ENCODE measurements at places on chromosomes 4 and X. TPM values are rescaled to one million over a fixed set of nuclear protein-coding genes. Genes with fewer than 3 reads are reported as not detected.

The TIMP1 gene
- total RNA-seq: 80.8 TPM

The HTN3 gene
- total RNA-seq: not detected

The GPRASP3 gene
- total RNA-seq: 4.4 TPM

The TRIM75 gene
- not detected for total RNA-seq

The PCDH7 gene
- 0.20 TPM for total RNA-seq

The VEGFC gene
- total RNA-seq: 2.4 TPM

The MAP7D2 gene
- under 0.01 TPM for total RNA-seq

The TMEM175 gene
- 8.5 TPM for total RNA-seq

The SPACA5 gene
- total RNA-seq: not detected

The POF1B gene
- total RNA-seq: 2.2 TPM

The HMGN5 gene
- 0.87 TPM for total RNA-seq

The DGKK gene
- not detected for total RNA-seq

The GABRB1 gene
- not detected for total RNA-seq

The MAP7D3 gene
- total RNA-seq: 19.8 TPM

The MAGEA12 gene
- not detected for total RNA-seq

The PHEX gene
- total RNA-seq: 0.87 TPM

The MAGEA11 gene
- total RNA-seq: under 0.01 TPM

The KDM6A gene
- 16.8 TPM for total RNA-seq

The S100G gene
- not detected for total RNA-seq

The SLC6A14 gene
- total RNA-seq: not detected

The TECRL gene
- total RNA-seq: not detected

The USP17L27 gene
- not detected for total RNA-seq

The KDR gene
- total RNA-seq: 177 TPM

The UTP14A gene
- total RNA-seq: 10.9 TPM

Measured in lung microvascular endothelial cell (primary cell).